Fibroblast of skin of right quadriceps (primary cell): ENCODE measurements at places on chromosomes 6 and 20.

- DNase-seq, result peak; percentile 16
Measured at GRCh38 chr6:5279891-5280338, 18.6 kb downstream of the FARS2 start.

- peak; percentile 44 for DNase-seq
Measured at GRCh38 chr6:111761783-111762312, 111.4 kb downstream of the FYN start.

DNA sequence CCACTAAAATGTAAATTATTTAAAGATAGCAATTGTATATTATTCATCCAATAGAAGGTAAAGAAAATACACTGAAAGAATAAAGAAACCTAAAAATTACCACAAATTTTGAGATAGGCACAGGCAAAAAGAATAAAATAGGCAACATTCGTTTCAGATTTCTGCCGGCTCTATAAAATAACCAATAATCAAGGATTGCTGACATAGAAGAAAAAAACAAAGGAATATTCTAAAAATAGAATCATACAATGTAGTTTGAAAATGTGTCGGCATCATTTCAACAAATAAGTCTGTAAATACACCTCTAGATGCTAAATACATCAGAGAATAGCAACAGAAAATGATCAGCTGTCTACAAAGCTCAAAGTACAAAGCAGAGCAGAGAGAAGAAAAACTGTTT, 973.3 kb downstream of the EPHA7 start:
- DNase-seq, result no peak

DNA sequence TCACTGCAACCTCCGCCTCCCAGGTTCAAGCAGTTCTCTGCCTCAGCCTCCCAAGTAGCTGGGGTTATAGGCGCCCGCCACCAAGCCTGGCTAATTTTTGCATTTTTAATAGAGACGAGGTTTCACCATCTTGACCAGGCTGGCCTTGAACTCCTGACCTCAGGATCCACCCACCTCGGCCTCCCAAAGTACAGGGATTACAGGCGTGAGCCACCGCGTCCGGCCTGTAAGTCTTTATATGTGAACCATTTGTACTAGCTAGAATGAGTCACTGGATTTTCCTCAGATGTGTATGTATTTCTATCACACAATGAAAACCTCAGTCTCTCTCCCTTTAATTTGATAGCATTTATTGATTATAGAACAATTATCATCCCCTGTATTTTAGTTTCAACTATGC, 34.0 kb downstream of the ITCH start:
- no peak for DNase-seq

DNA sequence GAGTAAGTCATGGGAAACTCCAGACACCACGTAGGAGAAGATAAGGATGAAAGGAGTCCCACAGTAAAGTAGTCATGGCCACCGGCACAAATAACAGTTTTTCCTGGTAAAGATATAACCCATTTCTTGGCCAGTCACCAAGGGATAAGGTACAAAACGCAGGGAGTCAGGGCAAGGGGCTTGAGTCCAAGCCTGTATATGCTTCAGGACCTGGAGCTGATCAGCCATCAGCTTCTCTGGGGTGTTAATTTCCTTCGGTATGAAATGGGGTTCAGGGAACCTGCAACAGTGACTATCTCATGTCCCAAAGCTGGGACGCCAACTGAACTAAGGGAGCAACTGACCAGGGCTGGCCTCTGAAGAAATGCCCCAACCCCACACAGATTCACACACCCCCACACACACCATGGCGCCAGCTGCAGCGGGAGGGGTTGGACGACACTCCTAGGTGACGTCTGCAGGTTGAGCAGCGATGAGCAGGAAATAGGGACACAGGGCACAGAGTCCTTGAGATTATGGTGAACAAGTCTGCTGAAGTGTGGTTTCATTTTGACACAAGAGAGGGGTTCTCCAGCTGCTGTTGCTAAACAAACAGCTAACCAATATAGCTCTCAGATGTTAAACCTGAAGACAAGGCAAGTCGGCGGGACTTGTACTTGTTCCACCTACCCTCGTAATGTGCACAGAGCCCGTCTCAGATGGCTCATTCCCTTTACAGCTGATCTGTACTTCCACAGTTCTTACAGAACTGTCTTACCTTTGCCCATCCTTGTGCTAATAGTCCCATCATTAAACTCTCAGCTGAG, 7.4 kb upstream of the ADTRP start:
- DNase-seq, result no peak

- DNase-seq, result no peak
Measured at GRCh38 chr6:8674126-8674525, 238.8 kb upstream of the SLC35B3 start.

- no peak for DNase-seq
Measured at GRCh38 chr6:161076181-161076677, 84.7 kb downstream of the MAP3K4 start.

DNA sequence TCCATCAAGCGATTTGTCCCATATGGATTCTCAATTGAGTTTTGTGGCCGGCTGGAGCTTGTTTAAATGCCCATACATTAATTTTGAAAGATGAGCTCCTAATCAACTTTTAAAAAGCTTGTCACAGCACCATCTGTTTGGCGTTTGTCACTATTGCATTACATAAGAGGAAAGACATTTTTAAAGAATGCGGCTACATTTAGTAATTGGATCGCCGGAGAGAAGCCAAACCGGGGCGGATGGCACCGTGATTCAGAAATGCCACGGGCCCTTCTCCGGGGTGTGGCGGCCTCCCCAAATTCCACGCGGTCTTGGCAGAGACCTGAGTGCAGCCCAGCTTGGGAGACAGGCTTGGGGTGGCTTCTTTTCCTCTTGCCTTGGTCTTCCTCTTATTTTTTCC, 67.7 kb upstream of the ZNFX1 start:
- peak; percentile 85 for DNase-seq
